ENCODE measurements at places on chromosomes 6 and 20.
A peak's percentile ranks its signal among the peaks of the same experiment; 100 is the strongest.

DNA sequence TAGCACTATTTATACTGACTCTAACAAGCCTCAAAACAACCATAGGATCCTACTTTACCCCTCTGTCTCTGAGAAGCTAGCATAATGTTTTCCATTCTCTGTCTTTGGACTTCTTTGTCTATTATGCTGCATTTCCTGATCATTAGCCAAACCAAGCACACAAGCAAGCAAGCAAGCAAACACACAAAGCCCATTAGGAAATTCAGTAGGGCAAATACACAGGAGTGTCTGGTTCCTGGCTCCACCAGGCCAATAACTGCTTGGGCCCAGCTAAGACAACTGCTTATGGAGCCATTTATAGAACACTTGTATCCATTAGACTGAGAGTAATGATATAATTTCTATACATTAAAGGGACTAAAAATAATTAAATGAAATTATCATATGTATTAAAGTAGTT, 952.9 kb upstream of the EPHA7 start:
- no peak for DNase-seq

GRCh38 chr20:33490023-33490933, at the start of gene CBFA2T2:
Gene CBFA2T2 (plus strand): TSS chr20:33490096. CDS start chr20:33490268, 172 bp downstream.
- DNase-seq = peak; percentile 42

- DNase-seq = no peak
Measured at GRCh38 chr6:19193624-19194023, 643.5 kb upstream of the ID4 start.

DNA sequence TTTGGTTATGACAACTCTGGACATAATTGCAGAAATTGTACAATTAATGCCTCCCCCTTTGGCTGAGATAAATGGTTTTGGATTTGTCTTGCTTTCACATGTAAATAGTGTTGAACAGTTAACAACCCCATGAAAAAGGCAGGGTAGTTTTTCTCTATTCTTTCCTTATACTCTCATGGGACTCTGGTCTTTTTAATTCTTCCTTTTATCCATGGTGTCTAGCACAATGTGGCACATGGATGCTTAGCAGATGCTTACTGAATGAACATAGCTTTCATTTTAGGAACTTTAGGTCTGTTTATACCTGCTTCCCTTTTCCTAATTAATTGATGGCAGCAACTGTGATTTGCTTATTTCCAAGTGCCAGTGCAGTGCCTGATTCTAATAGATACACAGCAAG, 75.6 kb downstream of the NCOA3 start:
- no peak for DNase-seq
